Stimulated activated naive CD8-positive, alpha-beta T cell treated with anti-CD3 and anti-CD28 coated beads, Interleukin-15, amount 100 ng/mL, for 72 hours (primary cell): ENCODE measurements at places on chromosomes 3 and 15.

GRCh38 chr3:32956750-32957570 lies 5.5 kb downstream of the CCR4 start:
- no peak for DNase-seq

DNA sequence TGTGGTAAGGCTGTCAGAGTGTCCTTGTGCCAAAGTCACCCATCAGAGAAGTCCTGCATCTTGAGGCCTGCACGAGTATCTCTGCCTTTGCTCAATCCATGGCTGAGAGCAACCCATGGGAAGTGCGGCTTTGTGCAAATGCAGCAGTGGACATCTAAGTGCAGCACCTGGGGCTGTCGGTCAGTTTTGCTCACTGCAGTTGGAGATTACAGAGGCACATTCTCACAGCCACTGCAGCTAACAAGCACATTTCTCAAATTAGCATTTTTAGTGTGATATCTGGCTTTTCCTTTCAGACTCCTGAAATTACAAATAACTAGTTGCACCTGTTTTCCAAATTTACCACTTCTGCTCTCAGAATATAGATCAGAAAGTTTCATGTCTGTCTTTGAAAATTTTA lies 81.5 kb upstream of the DAZL start:
- no peak for DNase-seq

- no peak for DNase-seq
Observed at GRCh38 chr15:54307252-54307902, 329.1 kb downstream of the UNC13C start.

- DNase-seq, result no peak
Observed at GRCh38 chr3:18111796-18112232, 313.3 kb downstream of the SATB1 start.

DNA sequence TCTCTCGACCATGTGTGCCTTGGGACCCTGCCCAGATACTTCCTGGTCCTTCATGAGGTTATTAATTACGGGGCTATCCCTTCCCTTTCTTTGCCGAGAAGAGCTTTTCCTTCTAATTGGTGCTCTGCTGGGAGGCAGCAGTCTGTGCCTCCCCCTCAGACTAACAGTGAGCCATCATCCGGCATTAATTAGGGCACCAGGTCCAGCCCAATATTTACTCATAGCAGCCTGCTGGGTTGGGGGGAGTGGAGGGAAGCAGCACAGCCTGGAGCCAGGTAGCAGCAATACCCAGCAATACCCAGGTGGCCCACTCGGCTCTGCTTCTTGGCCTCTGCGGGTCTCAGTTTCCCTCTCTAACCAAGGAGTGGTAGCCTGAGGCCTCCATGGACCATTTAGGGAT lies 20.1 kb downstream of the CACNA2D2 start:
- no peak for DNase-seq

GRCh38 chr15:80152896-80153876 lies at the start of gene FAH:
FAH (plus strand) TSS chr15:80152999; CDS start chr15:80153055, 56 bp downstream.
- DNase-seq, result peak; percentile 78

DNA sequence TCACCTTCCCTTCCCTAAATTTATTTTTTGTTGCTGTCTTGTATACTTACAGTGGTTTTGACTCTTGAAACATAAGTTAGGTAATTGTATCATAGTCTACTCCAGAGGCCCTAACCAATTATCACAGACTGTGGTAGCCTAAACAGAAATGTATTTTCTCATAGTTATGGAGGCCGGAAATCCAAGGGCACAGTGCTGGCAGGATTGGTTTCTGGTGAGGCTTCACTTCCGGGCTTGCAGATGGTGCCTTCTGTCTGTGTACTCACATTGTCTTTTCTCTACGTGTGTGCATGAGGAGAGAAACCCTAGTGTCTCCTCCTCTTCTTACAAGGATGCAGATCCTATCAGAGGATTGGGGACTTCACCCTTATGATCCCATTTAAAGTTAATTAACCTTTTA lies 290.2 kb upstream of the KCNMB2 start:
- DNase-seq, result no peak

DNA sequence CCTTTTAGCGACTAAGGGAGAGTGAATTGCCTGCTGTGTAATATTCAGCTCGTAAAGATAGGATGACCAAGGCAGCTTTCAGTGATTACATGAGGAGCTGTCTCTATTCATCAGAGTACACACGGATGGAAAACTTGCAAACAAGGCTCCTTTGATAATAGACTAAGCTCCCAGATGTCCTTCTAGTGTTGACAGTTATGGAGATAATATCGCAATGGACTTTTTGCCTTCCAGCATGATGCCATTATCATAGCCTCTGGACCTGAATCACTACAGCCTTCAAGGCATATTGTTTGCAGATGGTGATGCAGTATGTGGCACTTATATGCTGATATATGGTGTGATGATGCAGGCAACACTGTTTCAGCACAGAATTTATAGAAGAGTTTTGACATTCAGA lies 93.9 kb downstream of the ECT2 start:
- DNase-seq, result no peak

- no peak for DNase-seq
Observed at GRCh38 chr3:7382293-7383010, 521.5 kb downstream of the GRM7 start.

DNA sequence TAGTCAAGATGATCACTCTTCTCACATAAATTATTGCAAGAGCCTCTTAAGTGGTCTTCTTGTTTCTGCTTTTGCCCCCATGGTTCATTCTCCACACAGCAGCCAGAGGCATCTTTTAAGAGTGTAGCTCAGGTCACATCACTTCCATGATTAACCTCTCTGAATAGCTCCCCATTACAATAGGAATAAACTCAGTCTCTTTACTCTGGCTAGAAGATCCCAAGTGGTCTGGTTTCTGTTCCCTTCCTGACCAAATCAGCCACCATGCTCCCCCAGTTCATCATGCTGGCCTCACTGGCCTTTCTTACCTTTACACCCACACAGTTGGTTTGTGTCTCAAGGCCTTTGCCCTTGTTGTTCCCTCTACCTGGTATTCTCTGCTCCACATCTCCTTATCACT lies 8.2 kb downstream of the HHATL start:
- DNase-seq, result no peak

- DNase-seq, result no peak
Observed at GRCh38 chr3:120469440-120469839, 18.6 kb upstream of the FSTL1 start.

- DNase-seq, result no peak
Observed at GRCh38 chr15:93359060-93359408, 270.0 kb upstream of the RGMA start.

GRCh38 chr3:31861826-31862225 lies 119.2 kb downstream of the OSBPL10 start:
- no peak for DNase-seq

DNA sequence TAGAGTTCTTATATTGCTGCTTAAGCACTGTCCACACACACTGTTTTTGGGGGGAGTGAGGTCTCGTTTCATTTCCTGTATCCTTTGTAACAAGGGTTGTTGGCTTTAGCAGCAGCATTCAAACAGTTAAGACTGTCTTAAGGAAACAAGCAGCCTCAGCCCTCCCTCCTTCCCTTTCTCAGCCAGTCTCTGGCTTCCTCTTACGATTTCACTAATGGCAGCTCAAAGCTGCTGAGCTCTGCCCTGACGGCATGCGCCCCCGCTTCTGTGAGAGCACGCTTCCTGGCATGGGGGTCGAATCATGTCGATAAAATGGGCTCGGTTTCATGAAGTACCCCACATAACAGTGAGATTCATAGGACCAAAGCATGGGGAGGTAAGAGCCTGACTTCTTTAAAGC lies 105.0 kb downstream of the KLHL25 start:
- peak; percentile 67 for DNase-seq

- no peak for DNase-seq
Observed at GRCh38 chr15:59587085-59587826, 24.3 kb upstream of the GCNT3 start.

GRCh38 chr15:25060996-25061620 lies 106.3 kb downstream of the SNRPN start:
- no peak for DNase-seq

GRCh38 chr3:129576514-129577352 lies 29.7 kb downstream of the PLXND1 start:
- peak; percentile 55 for DNase-seq

GRCh38 chr3:187507266-187507665 lies 139.1 kb downstream of the RTP4 start:
- no peak for DNase-seq

DNA sequence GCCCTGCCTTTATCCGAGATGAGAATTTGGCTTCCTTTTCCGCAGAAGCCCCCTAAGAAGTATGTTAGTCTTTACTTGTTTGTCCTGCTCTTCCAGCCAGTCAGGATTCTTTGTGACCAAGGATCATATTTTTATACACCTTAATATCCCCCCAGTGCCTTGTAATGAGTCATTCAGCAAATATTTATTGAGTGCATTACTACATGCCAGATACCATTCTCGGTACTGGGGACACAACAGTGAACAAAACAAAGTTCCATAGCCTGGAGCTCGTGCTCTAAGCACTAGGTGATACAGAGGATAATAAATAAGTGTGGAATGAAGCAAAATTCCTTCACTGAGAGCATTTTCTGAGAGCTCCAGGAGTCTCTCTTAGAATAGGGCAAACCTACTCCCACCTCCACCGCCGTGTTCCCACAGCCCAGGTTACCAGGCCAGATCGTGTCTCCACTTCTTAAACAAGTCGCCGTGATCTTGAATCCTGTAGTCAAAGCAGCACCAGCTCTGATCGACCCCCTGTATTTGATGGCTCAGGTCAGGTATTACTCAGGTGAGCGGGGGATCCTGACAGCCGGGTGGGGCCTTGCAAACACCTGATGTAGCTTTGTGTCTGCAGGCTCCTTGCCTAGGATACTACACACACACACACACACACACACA lies 18.5 kb downstream of the TTC21A start:
- no peak for DNase-seq

DNA sequence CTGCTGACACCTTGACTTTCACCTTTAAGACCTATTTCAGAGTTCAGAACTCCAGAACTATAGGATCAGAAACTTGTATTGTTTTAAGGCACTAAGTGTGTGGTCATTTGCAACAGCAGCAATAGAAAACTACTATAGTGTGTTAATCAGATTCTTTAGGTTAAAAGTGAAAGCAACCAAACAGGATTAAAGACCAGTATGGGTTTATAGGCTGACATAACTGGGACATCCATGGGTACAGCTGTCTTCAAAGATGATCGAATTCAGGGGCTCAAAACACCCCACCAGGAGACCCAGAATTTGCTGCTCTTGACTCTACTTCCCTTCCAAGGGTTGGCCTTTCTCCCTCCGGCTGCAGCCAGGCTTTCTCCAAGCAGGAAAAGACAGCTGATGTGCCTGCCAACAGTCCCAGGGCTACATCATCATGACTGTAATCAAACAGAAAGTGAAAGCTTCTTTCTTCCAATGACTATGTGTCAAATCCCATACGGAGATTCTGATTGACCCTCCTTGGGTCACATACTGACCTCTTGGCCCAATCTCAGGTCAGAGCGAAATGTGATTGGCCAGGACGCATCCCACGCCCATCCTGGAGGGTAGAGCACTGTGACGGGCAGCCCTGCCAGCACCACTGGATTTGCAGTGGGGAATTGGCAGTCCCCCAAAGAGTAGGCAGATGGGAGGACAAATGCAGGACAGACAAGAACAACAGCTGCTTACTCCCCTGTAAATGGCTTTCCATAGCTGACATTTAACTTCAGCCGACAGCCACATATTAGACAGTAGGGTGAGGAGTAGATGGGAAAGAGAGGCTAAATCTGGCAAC lies 51.4 kb upstream of the RNF7 start:
- no peak for DNase-seq

DNA sequence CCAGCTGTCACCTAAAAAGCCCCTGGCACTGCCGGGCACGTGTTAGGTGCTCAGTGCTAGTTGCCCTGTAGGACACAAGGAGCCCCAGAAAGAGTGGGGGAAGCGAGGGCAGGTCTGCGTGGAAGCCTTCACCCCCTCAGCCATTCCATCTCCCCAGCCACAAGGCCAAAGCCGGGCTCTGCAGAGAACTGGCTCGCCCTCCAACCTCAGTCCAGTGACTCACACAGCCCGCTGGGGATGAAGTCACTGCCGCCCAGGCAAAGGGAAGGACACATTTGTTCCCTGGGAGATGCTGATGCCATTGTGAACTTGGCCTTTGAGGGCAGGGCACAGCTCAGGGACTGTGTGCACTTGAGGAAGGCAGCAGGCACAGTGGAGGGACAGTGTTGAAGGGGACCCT lies 48.1 kb downstream of the IQSEC1 start:
- DNase-seq, result no peak

DNA sequence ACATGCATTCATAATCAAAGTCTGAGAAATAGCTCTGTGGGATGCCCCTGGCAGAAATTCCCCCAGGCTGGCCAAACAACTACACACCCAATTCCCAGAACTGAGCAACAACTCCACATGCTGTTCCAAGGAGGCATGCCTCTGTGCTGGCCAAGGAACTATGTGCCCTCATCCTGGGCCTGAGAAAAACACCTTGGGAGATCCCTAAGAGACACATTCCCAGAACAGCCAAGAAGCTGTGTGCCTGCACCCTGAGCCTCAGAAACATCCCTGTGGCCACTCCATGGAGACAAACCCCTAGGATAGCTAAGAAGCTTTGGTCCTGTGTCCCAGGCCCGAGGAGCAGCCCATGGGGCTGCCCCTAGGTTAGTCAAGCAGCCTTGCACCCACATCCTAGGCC lies 92.3 kb upstream of the MME start:
- no peak for DNase-seq

GRCh38 chr3:60514866-60515265 lies 736.4 kb downstream of the FHIT start:
- no peak for DNase-seq

DNA sequence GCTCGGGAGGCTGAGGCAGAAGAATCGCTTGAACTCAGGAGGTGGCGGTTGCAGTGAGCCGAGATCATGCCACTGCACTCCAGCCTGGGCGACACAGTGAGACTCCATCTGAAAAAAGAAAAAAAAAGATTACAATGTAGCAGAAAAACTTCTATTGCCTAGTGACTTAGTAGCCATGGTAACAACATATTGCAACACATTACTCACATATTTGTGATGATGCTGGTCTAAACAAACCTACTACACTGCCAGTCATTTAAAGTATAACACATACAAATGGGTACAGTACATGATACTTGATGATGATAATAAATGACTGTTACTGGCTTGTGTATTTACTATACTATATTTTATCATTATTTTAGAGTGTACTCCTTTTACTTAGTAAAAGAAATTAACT lies 125.6 kb downstream of the PLOD2 start:
- no peak for DNase-seq

DNA sequence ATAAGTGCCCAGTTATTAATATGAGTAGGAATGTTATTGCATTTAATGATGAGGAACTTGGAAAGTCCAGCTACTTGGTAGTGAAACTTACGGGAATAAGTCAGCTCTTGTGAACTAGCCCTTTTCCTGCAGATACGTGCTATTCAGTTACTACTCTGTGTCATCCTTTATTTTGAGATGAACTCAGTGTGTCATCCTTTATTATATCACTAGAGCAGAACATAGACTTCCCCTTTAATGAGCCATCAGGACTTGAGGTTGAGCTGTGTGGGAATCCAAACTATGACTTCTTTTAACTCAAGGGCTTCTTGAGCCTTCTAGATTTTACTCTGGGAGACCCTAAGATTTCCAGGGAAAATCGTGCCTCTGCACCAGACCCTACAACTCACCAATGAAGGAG lies 3.6 kb downstream of the ACTC1 start:
- DNase-seq, result no peak
